ENCODE measurements at places on chromosomes 16 and 17.

DNA sequence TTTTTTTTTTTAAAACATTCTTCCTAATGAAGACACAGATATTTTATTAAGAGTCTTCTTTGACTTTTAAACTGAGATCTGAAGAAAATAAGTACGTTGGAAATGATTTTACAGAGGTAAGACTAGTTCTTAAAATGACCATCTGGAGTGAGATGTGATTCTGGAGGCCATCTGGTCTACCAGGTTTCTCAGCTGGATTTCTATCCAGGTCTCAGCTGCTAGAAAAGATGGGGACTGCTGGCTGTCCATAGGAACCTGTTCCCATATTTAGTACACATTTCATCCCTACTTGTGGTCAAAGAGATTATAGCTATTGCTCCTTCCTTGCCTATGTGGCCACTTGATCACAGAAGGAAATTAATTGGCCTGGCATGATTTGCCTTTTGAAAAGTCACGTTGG is 12.2 kb downstream of the PMFBP1 start:
- no peak for DNase-seq

- DNase-seq = no peak
Measured at GRCh38 chr17:55062921-55063320, 94.4 kb downstream of the STXBP4 start.

DNA sequence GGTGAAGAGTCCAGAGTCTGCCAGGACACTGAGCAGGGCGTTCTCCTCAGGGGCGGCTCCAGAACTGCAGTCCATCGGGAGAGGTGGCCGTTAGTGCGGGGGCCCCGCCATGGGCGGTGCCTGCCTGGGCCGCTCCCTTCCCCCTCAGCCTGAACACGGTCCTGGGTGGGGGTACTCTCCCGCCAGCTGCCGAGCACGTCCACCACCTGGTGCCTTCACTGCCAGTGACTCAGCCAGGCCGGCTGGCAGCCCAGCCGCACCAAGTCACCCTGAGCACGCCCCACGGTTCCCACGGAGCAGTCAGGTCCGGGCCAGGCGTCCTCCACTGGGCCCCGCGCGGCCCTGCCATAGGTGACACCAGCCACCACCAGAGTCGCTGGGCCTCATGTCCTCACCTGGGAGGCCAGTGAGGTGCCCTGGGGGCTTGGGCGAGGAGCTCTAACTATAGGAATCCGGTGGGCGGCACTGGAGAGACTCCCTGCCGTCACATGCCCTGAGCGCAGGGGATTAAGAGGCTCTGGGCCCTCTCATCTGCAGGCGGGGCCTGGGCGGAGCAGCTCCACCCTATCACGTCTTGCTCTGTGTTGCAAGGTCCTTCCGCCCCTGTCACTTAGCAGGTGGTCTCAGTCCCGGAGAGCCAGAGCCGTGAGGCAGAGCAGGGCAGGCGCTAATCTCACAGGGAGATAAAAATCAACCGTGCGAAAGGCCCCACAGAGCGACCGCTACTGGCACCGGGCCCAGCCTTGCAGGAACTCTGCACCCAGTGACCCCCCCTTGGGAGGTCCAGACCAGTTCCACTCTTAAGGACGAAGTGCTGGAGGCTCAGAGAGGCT is 14.3 kb downstream of the PIEZO1 start:
- no peak for DNase-seq

GRCh38 chr16:87227296-87227951 is 89.8 kb downstream of the C16orf95 start:
- no peak for DNase-seq

- no peak for DNase-seq
Measured at GRCh38 chr17:18185832-18186626, 2.4 kb downstream of the ALKBH5 start.

DNA sequence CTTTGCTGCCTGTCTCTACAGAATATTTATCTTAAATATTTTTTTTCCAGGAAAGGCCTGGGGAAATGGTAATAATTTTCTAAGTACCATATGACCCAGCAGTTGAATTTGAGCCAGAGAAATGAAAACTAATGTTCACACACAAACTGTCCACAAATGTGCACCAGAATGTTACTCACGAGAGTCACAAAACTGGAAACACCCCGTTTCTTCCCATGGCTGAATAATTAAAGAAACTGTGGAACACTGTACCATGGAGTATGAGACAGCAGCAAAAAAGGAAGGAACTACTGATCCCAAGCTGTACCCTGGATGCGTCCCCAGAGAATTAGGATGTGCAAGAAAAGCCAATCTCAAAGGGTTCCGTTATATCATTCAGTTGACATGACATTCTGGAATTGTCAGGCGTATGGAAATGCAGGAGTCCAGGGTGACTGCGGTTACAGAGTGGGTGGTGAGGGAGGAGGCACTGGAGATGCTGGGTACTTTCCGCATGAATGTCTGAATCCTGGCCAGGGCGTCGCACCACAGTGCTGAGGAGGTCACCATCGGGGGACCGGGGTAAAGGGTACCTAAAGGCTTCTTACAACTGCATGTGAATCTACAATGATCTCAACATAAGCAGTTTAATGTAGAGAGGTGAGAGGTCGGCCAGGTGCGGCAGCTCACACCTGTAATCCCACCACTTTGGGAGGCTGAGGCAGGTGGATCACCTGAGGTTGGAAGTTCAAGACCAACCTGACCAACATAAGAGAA is 34.5 kb downstream of the USP22 start:
- DNase-seq = no peak

DNA sequence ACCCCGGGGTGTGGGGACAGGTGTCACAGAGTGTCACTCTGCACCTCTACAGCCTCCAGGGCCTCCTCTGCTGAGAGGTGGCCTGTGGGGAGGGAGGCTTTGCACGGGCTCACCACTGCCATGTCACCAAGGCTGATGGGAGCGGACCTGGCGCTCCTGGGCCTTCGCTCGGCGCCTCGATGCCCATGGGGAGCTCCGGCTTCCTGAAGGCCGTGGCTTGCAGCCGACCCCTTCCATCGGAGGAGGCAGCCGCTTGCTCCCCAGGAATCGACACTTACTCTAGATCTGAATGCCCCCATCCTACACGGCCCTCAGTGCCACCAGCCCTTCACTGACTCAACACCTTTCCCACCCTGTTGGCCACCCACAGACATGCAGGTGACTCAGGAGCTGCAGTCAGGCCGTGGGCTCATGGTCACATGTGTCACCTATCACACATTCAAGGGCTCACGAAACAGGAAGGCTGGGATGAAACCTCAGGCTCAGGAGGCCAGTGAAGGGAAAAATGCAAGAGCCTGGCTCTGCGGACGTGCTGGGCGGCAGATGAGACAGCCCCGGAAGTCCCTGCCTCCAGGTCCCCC is 11.9 kb downstream of the LGALS3BP start:
- DNase-seq = no peak

DNA sequence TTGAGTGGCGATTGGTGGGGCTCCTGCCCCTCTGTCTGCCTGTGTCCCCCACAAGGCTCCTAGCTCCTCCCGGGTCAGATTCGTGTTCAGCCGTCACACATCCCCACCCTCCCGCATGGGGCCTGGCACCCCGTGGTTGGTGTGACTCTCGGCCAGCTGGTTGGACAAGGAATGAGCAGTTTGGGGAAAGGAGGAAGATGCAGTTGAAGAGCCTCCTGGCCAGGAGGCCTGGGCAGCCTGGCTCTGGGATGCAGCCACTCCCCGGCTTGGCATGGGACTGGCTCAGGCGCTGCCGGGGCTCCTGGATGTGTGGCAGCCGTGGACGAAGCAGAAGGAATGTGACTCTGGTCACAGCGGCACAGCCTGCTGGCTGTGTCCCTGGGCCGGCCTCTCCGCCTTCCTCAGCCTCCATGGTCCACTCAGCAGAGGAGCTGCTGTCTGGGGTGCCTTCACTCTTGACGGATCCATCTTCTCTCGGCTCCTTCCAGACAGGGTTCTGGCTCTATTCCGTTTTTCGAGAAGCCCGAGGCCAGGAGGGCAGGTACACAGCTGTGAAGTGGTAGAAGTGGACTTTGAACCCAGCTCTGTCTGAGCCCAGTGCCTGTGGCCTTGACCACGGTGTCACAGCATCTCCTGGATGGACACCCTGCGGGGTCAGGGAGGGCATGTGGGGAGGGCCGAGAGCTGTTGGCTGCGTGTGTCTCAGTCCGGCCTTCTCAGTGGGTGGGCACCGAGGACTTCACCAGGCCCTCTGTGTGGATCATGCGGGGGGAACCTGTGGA is 2.1 kb downstream of the TRAF7 start:
- DNase-seq = no peak

GRCh38 chr16:79100447-79100846 is 500.1 kb downstream of the MAF start:
- DNase-seq = no peak

- no peak for DNase-seq
Measured at GRCh38 chr17:70076831-70077230, 1.8 kb downstream of the KCNJ16 start.

- DNase-seq = no peak
Measured at GRCh38 chr17:65541453-65541852, 20.0 kb downstream of the AXIN2 start.

- DNase-seq = no peak
Measured at GRCh38 chr16:57613514-57613913, 14.9 kb upstream of the ADGRG1 start.

- no peak for DNase-seq
Measured at GRCh38 chr17:8290043-8290442, 1.6 kb downstream of the RANGRF start.

DNA sequence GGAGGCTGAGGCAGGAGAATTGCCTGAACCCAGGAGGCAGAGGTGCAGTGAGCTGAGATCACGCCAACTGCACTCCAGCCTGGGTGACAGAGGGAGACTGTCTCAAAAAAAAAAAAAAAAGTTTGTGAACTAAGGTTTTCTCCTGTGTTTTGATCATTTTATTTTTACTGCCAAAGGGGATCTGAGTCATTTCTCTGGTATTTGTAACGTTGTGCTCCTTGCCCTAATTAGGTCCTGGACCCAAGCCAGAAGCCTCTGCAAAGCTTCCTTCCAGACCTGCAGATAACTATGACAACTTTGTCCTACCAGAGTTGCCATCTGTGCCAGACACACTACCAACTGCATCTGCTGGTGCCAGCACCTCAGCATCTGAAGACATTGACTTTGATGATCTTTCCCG is 32.1 kb downstream of the IST1 start:
- no peak for DNase-seq

GRCh38 chr17:32819035-32819434 is 57.9 kb downstream of the MYO1D start:
- no peak for DNase-seq

- DNase-seq = no peak
Measured at GRCh38 chr16:8179615-8180014, 410.7 kb downstream of the TMEM114 start.

- DNase-seq = peak; percentile 54
Measured at GRCh38 chr17:7716901-7717755, at the start of gene DNAH2. TSS of gene DNAH2 (plus strand) at chr17:7717744. CDS start at chr17:7719735, 1,991 bp downstream.

GRCh38 chr16:23959072-23959751 is 123.4 kb downstream of the PRKCB start:
- no peak for DNase-seq

All from NCI-H2029 (cell line).